ENCODE measurements at places on chromosomes 12 and 14. TPM values are rescaled to one million over a fixed set of nuclear protein-coding genes. Genes with fewer than 3 reads are reported as not detected.

JAG2 gene
- 17.3 TPM for total RNA-seq

PLD4 gene
- 0.24 TPM for total RNA-seq

CPNE8 gene
- 22.8 TPM for total RNA-seq

PPP1R36 gene
- total RNA-seq = 0.62 TPM

TAS2R46 gene
- total RNA-seq = 2.4 TPM

MORN3 gene
- total RNA-seq = 0.32 TPM

PWP1 gene
- total RNA-seq = 32.5 TPM

IL23A gene
- not detected for total RNA-seq

SAMD15 gene
- 0.62 TPM for total RNA-seq

TEX22 gene
- 0.23 TPM for total RNA-seq

CPNE6 gene
- 0.32 TPM for total RNA-seq

FZD10 gene
- total RNA-seq = 1.1 TPM

PLEKHG7 gene
- total RNA-seq = not detected

NAA25 gene
- 22.3 TPM for total RNA-seq

ALDH2 gene
- total RNA-seq = 96.9 TPM

SERPINA5 gene
- total RNA-seq = 13.6 TPM

RPGRIP1 gene
- 0.88 TPM for total RNA-seq

TAS2R20 gene
- 4.3 TPM for total RNA-seq

LAG3 gene
- total RNA-seq = 0.57 TPM

SLCO1C1 gene
- 1.9 TPM for total RNA-seq

ACOT6 gene
- not detected for total RNA-seq

ZNF219 gene
- 27.0 TPM for total RNA-seq

ARHGEF25 gene
- 78.8 TPM for total RNA-seq

APOF gene
- total RNA-seq = not detected

STAC3 gene
- 2.8 TPM for total RNA-seq

NXPH4 gene
- total RNA-seq = 0.24 TPM

CLEC4D gene
- 2.7 TPM for total RNA-seq

LIN7A gene
- total RNA-seq = 2.4 TPM

INHBC gene
- total RNA-seq = not detected

EML5 gene
- 1.4 TPM for total RNA-seq

ACSS3 gene
- total RNA-seq = 13.5 TPM

ARHGDIB gene
- total RNA-seq = 157 TPM

SIX6 gene
- not detected for total RNA-seq

BMP4 gene
- total RNA-seq = 9.1 TPM

FAR2 gene
- total RNA-seq = 10.3 TPM

ADAM20 gene
- 1.3 TPM for total RNA-seq

CLEC6A gene
- not detected for total RNA-seq

EIF2S3B gene
- total RNA-seq = 1.2 TPM

GPR162 gene
- 3.9 TPM for total RNA-seq

GPN3 gene
- 23.4 TPM for total RNA-seq

FLVCR2 gene
- 4.8 TPM for total RNA-seq

TMEM52B gene
- total RNA-seq = not detected
